ENCODE measurements at places on chromosomes 5 and 9. TPM values are rescaled to one million over a fixed set of nuclear protein-coding genes. Genes with fewer than 3 reads are reported as not detected.

GRCh38 chr5:93062548-93062947 is 518.5 kb downstream of the NR2F1-AS1 start:
- DNase-seq = no peak

DNA sequence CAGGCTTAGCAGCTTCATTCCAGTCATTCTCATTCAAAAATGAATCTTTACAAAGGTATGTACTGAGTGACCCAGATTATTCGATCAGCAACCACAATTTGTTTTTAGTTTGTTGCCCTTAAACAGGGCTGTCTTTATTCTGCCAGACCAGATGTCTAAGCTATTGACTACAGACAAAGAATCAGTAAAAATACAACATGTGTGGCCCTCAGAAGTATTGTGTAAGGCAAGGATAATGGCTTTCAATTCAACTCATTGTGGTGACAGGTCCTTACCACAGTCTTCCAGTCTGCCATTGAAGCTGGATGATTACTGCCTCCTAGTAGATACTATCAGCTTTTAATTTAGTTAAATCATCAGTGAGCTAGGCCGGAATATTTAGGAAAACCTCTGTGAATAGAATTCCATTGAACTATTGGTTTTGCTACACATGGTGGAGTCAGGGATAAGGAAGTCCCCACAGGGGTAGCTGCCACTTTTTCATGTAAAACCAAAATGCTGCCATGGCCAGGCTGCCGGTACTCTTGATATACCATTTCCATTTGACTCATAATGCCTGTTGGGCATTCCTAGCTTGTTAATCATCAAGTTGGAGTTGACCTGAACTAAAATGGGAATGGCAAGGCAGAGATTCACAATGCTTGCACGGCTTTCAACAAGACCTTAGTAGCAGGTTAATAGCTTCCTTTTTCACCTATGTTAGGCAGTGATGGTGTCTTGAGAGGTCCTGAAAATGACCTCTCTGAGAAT is 175.6 kb downstream of the MEF2C start:
- no peak for DNase-seq

Gene PCDHGB5
- not detected for total RNA-seq

DNA sequence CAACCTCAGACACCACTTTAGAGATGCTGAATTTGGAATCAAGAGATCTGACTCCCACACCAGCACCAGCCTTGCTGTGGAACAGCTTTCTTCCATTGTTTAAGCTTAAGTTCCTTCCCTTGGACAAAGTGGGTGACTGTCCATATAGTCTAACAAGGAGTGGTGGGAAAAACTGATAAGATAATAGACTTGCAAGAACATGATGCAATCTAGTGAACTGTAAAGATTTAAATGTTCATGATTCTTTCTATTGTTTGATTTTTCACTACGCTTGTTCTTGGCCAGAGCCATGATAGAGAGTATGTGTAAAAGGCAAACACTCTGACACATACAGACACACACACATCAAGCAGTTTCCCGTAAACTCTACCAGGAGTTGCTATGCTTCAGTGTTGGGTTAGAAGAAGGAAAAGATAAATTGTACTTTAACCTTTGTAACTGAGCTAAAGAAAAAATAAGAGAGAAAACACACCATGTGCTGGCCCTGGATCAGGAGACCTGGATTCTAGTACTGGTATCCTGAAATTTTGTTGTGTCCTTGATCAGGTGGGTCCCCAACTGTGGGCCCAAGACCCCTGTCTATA is 94.3 kb downstream of the PAPPA start:
- no peak for DNase-seq

- no peak for DNase-seq
Measured at GRCh38 chr5:54571462-54571861, 53.9 kb downstream of the SNX18 start.

DNA sequence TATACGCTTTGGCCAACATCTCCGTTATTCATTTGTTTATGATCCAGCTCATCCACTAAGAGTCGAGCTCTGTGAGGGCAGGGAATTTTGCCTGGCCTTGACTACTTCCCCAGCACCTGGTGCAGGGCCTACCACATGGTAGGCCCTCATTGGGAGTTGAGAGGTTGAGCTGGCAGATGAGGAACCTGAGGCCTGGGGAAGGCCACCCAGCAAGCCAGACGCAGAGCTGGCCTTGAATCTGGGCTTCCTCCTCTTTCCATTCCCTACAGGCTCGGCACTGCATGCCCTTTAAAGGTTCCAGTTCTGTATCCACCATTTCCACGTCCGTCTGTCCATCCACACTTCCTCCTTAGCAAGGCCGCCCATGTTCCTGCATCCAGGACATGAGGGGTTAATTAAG is 24.2 kb downstream of the KCNMB1 start:
- no peak for DNase-seq

Measured in H7 (cell line).